ENCODE measurements at places on chromosomes 16 and 17. TPM values are rescaled to one million over a fixed set of nuclear protein-coding genes. Genes with fewer than 3 reads are reported as not detected.

Gene CFAP97D1
- total RNA-seq: 0.05 TPM

Gene SLC5A2
- total RNA-seq: not detected

Gene KRTAP2-3
- total RNA-seq: not detected

Gene LRRC37A3
- 3.5 TPM for total RNA-seq

- H3K36me3 ChIP-seq: no peaks in the 10 kb centered on the region
- no peak overlapping the region for H3K27ac ChIP-seq
- no peaks in the 10 kb centered on the region for H3K4me1 ChIP-seq
- no peak for DNase-seq
- peaks cover 86% of the 10 kb centered on the region for H3K27me3 ChIP-seq
Observed at GRCh38 chr16:85978291-85978775, 79.4 kb downstream of the IRF8 start.

DNA sequence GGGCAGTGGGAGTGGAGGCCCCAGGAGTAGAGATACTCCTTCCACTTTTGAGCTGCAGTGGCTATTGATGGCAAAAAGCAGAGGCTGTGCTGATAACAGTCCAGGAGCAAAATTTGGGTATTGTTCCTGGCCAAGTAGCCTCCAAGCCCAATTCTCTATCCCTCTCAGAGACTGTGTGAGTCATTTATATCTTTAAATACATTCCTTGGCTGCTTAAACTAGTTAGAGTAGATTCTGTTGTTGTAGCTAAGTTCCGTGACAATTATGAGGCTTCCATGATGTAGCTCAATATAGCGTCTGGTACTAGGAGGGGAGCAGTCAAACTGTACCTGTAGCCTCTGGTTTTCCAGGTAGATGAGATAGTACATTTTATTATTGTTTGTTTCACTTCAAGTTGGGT lies 19.9 kb upstream of the UBE2G1 start:
- H3K36me3 ChIP-seq: no peaks in the 10 kb centered on the region
- no peak for DNase-seq
- H3K27me3 ChIP-seq: no peaks in the 10 kb centered on the region
- H3K27ac ChIP-seq: no peak overlapping the region

- peaks cover 10% of the 10 kb centered on the region for H3K4me1 ChIP-seq
- no peak overlapping the region for H3K27ac ChIP-seq
- no peak for DNase-seq
- H3K4me3 ChIP-seq: no peak overlapping the region
Observed at GRCh38 chr16:28139530-28139929, 72.2 kb downstream of the XPO6 start.

GRCh38 chr16:71883168-71883848 lies 674 bp downstream of the ZNF821 start:
- peak overlapping the region; percentile 97 for H3K4me3 ChIP-seq
- H3K36me3 ChIP-seq: peaks cover 26% of the 10 kb centered on the region
- peaks cover 32% of the 10 kb centered on the region for H3K4me1 ChIP-seq
- H3K27ac ChIP-seq: peak overlapping the region; percentile 90
- no peaks in the 10 kb centered on the region for H3K27me3 ChIP-seq

DNA sequence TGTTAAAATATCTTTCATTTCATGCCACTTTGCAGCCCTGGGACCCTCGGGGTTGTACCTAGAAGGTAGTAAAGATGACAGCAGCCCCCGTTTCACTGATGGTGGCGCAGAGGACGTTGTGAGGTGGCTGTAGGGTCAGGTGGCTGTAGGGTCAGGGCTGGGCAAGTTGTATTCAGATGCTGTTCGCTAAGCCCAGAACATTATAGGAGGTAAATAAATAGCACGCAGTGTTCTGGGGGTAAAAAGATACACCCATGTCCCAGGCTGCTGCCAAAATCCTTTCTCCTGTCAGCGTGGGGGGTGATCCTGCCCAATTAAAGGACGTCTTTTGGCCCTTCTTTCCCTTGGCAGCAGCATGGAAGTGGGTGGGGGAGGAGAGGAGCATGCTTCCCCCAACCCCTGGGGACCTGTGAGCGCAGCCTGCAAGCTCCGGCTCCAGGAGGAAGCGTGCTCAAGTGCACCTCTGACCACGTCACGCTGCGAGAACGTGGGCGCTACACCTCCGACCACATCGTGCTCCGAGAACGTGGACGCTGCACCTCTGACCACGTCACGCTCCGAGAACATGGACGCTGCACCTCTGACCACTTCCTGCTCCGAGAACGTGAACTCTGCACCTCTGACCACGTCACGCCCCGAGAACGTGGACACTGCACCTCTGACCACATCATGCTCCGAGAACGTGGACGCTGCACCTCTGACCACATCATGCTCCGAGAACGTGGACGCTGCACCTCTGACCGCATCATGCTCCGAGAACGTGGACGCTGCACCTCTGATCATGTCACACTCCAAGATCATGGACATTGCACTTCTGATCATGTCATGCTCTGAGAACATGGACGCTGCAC lies 182.1 kb downstream of the RPTOR start:
- DNase-seq: no peak
- H3K36me3 ChIP-seq: no peaks in the 10 kb centered on the region
- no peak overlapping the region for H3K4me3 ChIP-seq
- H3K27me3 ChIP-seq: no peaks in the 10 kb centered on the region

DNA sequence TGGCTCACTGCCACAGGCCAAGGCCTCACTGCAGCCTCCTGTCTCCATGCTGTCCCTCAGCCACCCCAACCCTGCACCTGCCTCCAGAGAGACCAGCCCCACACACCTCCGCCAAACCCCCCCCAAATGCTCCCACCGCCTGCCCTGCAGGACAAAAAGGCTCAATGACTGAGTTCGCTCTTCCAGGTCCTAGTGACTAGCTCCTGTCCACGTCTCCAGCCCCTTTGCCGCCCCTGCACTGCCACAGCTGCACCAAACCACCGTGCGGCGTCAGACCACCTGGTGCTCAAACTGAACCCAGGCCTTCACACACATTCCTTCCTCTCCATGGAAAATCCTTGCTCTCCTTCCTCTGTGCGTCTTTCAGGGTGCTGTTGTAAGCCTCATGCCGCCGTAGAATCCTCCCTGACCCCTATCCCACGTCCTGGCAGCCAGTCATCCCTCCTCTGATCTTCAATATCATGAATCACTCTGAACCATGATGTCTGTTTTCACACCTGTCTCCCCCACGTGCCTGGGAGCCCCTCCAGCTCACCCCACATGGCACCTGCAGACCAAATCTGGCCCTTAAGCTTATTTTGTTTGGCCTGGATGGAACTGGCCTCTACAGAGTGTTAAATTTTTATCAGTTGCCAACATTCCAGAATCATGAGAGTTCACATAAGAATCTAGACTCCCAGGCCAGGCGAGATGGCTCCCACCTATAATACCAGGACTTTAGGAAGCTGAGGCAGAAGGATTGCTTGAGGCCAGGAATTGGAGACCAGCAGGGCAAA lies 4.3 kb upstream of the GSG1L start:
- no peak overlapping the region for H3K27ac ChIP-seq
- H3K4me3 ChIP-seq: no peak overlapping the region
- peaks cover 48% of the 10 kb centered on the region for H3K27me3 ChIP-seq
- no peak for DNase-seq

GRCh38 chr17:67375054-67375427 lies 2.0 kb upstream of the PITPNC1 start:
- no peaks in the 10 kb centered on the region for H3K27me3 ChIP-seq
- H3K36me3 ChIP-seq: no peaks in the 10 kb centered on the region
- H3K4me3 ChIP-seq: no peak overlapping the region
- no peak for DNase-seq

DNA sequence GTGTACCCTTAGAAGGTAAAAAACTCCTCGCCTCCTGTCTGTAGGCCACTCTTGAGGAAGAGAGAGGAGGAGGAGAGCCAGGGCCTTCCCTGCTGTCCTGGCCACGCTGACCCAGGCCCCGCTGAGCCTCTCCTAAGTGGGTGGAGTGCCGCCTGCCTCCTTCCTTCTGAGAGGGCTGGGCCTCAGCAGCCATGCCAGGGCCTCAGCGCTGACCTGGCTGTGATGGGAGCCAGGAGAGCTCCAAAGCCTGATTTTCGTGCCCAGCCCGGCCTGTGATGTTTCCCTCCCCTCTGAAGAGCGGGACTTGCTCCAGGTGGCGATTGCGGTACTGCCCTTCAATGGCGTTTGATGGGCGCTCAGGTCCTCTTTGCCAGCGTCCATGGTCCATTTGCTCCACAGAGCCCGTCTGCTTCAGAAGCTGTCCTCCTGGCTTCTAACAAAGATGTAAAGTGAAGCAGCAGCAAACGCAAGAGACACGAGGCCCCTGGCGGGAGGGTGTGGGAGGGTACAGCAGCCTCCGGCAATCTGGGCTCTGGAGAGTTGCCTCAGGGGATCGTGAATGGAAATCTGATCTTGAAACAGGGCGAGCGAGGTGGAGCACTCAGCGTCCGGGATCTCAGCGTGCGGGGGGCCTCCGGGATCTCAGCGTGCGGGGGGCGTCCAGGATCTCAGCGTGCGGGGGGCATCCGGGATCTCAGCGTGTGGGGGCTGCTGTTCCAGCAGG lies 93.5 kb downstream of the NPIPB11 start:
- H3K4me1 ChIP-seq: peaks cover 45% of the 10 kb centered on the region
- H3K4me3 ChIP-seq: no peak overlapping the region
- no peak overlapping the region for H3K27ac ChIP-seq
- no peaks in the 10 kb centered on the region for H3K27me3 ChIP-seq

DNA sequence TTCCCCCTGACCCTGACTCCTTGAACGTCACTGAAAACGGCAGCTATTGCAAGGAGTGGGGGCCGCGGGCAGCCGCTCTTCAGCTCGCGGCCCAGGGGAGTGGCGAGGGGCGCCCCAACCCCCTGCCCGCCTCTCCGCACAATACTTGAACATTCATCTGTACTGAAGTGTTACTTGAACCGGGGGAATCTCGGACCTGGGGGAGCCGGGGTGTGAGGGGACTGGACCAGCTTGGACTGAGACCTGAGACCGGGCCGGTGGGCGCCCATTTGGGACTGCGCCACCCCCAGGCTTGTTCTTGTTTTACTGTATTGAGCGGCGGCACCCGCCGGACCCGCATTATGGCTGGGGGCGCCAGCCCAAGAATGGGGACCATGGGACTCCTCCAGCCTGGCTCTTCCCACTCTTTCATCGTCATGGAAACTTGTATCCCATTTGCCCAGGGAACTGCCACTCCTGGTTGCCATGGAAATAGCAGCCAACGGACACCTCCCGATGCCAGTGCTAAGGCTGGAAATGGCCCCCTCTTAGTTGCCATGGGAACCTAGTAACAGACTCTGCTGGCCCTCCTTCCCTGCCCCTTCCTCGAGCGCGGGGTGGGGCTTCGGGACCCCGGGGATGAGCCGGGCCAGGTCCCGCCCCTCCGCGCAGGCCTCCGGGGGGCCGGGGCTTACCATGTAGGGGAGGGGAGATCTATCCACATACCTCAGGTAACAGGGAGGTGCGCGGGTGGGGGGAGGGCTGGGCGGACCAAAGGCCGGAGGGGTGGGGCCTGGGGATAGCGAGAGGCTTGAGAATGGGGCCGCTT lies 805 bp upstream of the ORAI3 start:
- H3K36me3 ChIP-seq: peaks cover 9% of the 10 kb centered on the region
- peaks cover 49% of the 10 kb centered on the region for H3K4me1 ChIP-seq
- peak overlapping the region; percentile 98 for H3K27ac ChIP-seq
- no peaks in the 10 kb centered on the region for H3K27me3 ChIP-seq
- H3K4me3 ChIP-seq: peak overlapping the region; percentile 100

DNA sequence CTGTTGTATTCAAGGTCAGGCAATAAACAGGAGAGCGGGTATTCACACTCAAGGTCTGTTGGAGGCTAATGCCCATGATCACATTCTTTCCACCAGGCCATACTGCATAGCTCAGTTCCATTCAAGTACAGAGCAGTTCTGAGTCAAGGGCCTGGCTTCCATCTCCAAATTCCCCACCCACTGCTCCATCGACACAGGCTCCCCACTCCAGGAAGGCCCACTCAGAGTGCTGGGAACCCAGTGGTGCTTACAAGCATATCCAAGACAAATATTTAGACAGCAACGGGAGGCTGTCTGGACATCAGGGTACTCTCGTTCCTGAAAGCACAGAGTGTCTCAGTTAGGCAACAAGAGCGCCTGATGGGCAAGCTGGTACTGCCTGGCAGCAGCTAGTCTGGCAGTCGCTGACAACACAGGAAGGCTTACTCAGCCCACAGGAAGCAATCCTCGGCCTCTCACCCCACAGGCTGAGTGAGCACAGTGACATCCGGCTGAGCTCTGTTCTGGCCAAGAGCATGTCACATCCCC lies 40.9 kb downstream of the RFFL start:
- peaks cover 39% of the 10 kb centered on the region for H3K4me1 ChIP-seq
- H3K27me3 ChIP-seq: no peaks in the 10 kb centered on the region
- DNase-seq: peak; percentile 68
- H3K36me3 ChIP-seq: peaks cover 19% of the 10 kb centered on the region
- H3K4me3 ChIP-seq: no peak overlapping the region
- peak overlapping the region; percentile 76 for H3K27ac ChIP-seq

DNA sequence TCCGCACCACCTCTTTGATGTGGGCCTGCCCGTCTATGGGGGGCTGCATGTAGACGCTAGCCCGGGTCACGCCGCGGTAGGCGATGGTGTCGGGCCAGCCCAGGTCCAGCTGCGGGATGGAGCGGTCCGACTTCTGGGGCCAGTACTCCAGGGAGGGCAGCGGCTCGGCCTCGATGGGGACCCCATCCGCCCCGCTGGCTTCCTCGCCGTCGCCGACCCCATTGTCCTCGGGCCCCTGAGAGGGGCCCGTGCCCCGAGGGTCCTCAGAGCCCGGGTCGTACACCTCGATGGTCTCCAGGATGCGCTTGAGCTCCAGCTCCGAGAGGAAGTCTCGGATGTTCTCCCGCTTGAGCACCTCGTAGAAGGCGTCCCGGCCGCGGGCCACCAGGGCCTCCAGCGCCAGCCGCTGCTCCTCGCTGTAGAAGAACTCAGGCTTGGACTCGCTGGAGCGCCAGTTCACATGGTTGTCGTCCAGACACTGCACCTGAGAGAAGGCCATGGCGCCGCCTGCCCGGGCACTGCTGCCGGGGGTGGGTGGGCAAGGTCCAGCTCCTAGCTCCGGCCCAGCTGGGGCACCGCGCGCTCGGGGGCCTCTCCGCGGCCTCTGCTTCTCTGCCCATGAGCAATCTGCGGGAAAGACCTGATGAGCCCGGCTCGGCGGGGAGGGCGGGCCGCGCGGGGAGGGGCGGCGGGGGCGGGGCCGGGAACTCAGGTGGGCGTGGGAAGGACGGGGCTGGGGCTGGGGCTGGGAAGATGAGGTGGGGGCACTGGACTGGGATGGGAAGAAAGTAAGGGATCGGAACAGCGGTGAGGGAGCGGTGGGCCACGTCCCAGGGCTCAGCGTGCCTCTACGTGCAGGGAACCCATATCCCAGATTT lies 782 bp downstream of the FAM83G start:
- DNase-seq: no peak
- no peak overlapping the region for H3K27ac ChIP-seq
- no peaks in the 10 kb centered on the region for H3K36me3 ChIP-seq
- H3K27me3 ChIP-seq: no peaks in the 10 kb centered on the region
- H3K4me1 ChIP-seq: peaks cover 15% of the 10 kb centered on the region

GRCh38 chr16:54946909-54947308 lies 16.2 kb downstream of the IRX5 start:
- H3K36me3 ChIP-seq: no peaks in the 10 kb centered on the region
- H3K4me1 ChIP-seq: no peaks in the 10 kb centered on the region
- DNase-seq: no peak
- no peak overlapping the region for H3K27ac ChIP-seq
- H3K4me3 ChIP-seq: no peak overlapping the region

Measured in left ventricle myocardium inferior (tissue), 1 donor.